ENCODE measurements at places on chromosomes 7 and 10.

DNA sequence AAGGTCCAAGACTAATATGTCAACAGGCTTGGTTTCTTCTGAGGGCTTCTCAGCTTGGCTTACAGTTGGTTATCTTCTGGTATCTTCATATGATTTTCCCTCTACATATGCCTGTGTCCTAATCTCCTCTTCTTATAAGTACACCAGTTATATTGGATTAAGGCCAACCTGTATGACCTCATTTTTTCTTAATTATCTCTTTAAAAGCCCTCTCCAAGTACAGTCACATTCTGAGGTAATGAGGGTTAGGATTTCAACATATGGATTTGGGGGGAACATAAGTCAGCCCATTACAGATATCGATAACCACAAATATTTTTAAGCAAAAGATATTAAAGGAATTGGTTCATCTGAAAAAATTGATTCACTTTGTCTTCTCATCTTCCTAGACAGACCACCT, 49.2 kb downstream of the IQUB start:
- DNase-seq, result no peak

DNA sequence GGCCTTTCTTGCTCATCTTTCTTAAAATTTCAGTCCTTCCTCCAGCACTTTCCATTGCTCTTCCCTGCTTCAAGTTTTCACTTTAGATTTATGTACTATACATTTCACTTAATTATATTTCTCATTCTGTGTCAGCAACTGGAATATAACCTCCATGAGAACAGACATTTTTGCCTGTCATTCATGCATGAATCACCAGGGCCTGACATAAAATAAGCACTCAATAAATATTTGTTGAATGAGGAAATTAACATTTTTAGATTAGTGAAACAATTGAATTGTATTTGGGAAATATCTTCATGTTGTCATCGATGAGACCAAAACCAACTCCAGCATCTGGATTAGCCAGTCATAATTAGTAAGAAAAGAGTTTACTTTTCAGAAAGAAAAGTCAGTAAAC, 6.1 kb downstream of the SAMD9L start:
- no peak for DNase-seq

GRCh38 chr7:3914051-3914775, 613.2 kb downstream of the SDK1 start:
- no peak for DNase-seq

GRCh38 chr10:9613338-9614075, 1404.2 kb upstream of the CELF2 start:
- peak; percentile 58 for DNase-seq

DNA sequence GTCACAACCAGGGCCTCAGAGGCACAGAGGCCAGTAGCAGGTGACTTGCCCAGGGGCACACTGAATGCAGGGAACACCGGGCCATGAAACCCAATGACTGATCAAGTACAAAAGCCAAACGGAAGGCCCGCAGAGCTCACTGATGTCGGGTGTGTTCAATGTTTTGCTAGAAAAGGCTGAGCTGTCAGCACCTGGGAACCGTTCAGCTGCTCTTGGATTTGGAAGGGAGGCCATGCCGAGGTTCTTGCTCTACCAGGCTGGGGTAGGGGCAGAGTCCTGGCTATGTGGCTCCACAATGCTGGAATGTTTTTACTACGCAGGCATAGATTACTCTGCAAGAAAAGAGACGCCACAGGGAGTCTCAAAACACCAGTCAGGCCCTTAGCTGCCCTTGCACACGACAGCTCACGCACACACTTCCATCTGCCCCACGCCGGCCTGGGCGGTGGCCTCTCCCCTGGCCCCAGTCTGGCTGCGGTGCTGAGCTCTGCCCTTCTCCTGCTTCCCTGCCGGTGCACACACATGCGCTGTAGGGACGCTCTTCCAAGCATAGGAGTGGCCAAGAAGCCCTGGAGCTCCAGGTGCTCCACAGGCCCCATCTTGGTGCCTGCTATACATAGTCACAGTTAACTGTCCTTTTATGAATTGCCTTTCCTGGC, 79.9 kb downstream of the ZRANB1 start:
- DNase-seq, result no peak

GRCh38 chr10:57675125-57675524, 592.6 kb downstream of the IPMK start:
- no peak for DNase-seq

Data from activated CD4-positive, alpha-beta T cell treated with anti-CD3 and anti-CD28 coated beads, Interleukin-10, Interleukin-2, amounts not matched to agents 100 ng/mL and 50 ng/mL, durations not matched to agents 16 hours and 8 hours (primary cell).